ENCODE measurements at places on chromosomes 6 and 20.

DNA sequence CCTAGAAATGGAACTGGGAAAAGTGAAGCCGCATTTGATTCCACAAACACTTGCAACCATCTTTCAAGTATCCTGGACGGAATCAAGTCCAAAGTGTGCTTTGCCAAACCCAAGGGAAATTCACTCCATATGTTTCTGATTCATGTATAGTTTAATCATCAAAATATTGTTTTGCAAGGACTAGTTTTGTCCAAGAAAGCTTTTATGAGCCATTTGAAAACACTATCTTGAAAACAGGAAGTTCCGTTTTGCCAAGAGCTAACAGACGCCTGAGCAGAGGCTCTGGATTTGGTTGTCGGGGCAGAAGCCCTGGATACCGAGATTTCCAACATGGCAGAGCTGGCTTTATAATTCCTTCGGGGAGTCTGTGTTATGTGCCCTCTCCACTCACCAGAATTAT lies 251.1 kb downstream of the PHACTR1 start:
- DNase-seq, result no peak

- no peak for DNase-seq
Measured at GRCh38 chr20:1336699-1337367, 7.9 kb upstream of the SDCBP2 start.

DNA sequence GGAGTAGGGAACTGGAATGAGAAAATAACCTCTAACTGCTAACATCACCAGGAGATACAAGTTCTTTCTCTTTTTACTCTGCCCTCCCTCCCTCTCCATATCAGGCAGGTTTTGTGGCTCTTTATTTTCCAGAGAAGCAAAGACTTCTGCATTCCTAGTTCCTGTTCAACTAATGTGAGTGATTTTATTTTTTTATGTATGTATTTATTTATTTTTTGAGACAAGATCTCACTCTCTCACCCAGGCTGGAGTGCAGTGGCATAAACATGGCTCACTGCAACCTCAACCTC lies 6.0 kb upstream of the IER3 start:
- DNase-seq, result no peak

- no peak for DNase-seq
Measured at GRCh38 chr20:64256282-64256935, 861 bp downstream of the PCMTD2 start.

GRCh38 chr6:118905851-118906250 lies 11.9 kb downstream of the ASF1A start:
- no peak for DNase-seq

- DNase-seq, result no peak
Measured at GRCh38 chr6:142013287-142013686, 119.4 kb upstream of the GJE1 start.

DNA sequence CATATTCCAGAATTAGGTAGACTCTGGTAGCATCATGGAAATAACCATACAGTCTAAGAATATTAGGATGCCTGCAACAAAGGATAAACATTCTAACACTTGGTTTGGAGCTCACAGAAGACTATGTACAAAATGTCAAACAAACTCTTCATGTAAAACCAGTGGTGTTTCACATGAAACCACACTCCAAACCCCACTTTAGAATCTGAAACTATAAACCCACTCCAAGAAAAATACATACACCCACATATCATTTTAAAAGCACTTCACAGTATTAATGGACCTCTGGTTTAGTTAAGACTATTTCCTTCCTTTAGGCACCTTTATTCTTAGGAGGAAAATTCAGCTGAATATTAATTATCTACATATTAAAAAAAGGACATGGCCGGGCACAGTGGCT lies 10.5 kb downstream of the AURKA start:
- no peak for DNase-seq

DNA sequence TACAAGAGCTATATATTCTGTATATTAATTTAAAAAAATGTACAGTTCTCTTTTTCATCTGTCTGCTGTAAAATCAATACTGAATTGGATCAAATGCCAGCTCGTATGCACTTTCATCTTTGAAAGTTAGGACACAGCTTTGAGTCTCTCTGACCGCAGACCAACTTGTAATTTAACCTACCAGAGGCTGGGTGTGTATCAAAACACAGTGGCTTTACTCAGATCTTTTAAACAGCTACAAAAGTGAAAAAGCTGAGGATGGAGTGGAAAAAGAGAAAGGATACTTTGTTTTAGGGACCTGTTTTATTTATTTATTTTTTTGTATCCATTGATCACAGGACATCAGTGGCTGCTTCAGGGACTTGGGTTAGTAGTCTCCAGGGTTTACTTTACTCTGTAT lies 44.1 kb downstream of the KIAA0408 start:
- DNase-seq, result no peak

GRCh38 chr20:25223179-25223661 lies 24.7 kb upstream of the PYGB start:
- no peak for DNase-seq

DNA sequence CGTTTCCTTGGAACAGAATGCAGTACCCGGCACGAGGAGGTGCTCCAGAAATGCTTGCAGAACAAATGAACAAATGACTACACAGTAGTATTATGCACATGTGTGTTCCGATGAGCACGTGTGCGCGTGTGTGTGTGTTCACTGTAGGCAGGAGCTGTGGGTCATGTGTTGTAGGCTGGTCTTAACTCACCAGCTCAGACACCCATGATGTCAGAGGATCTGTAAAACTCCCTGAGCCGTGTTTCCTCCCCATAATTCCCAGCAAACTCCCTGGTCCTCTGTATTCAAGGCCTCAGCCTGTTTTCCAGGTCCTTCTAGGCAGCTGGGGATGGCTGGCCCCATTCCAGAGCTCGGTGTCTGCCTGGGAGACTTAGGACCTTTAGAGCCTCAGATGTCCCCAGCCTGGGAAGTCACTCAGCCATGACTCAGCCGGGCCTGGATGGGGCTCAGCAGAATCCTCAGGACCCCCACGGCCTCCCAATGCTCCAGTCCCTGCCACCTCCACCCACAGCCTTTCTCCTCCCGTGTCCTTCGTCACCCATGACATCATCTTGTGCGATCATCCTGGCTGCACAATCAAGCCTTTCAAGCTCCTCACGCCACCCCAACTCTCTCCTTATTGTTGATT lies 475.0 kb upstream of the SULF2 start:
- no peak for DNase-seq

- DNase-seq, result peak; percentile 70
Measured at GRCh38 chr6:45419571-45420082, 41.9 kb upstream of the SUPT3H start.

GRCh38 chr6:4957521-4958231 lies 46.2 kb downstream of the RPP40 start:
- DNase-seq, result peak; percentile 34

GRCh38 chr6:150668900-150669302 lies 69.2 kb downstream of the PLEKHG1 start:
- DNase-seq, result no peak

GRCh38 chr6:36829919-36830544 lies 9.2 kb downstream of the CPNE5 start:
- DNase-seq, result no peak

- DNase-seq, result no peak
Measured at GRCh38 chr6:113930183-113930582, 40.8 kb downstream of the HDAC2 start.

DNA sequence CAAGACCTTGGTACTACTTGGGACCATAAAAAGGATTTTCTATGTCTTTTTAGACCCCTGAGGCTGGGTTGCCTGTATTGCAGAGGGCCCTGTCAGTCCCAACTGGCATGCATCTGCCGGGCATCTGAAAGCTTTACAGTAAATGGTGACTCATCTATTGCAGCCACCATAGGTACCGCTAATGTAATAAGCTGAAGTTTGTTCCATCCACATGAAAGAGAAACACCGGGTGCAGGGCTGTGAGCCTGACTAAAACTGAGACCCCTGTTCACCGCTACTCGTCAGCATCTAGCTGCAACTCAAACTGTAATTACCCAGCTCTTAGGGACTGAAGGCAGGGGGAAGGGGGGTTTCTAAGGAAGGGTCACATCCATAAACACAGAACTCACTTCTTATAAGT lies 49.5 kb downstream of the TRERF1 start:
- DNase-seq, result no peak

DNA sequence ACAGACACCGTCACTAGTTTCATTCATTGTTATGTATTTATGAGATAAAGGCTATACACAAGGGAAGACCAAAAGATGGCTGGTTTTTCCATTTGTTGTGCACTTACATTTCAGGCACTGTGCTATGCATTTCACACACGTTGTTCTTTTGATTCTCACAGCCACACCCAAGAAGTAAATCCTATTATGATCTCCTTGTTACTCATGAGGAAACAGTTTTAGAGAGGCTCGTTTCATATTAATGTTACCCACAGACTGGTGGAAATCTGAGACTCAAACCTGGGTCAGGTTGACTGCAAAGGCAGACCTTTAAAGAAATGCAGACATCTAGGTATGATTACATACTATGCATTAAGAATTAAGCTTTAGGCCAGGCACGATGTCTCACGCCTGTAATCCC lies 34.9 kb downstream of the SHLD1 start:
- no peak for DNase-seq

- DNase-seq, result no peak
Measured at GRCh38 chr20:50762045-50762422, 30.7 kb downstream of the PARD6B start.

DNA sequence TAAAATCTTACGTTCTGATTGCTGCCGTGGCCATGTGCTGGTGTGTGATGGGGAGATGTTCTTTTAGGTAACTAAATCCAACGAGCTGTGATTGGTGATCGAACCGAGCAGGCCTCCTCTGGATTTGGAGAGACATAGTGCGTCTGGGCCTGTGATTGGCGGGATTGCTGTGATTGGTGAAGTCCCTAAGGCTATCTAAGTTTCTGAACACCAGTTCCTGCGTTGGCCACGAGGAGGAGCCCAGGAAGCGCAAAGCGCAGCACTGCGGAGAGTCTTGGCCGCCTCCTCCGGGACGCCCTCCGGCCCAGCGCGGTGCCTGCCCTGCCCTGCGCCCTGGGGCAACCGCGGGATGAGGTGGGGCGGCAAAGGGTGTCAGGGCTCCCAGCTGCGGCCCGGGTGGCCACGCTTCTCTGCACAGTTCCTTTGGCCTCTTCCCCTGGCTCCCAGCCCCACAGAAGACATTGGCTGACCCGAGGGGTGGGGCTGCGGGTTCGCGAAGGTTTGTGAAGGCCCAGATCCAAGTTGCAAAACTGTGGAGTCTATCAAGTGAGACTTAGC lies 33.0 kb downstream of the HNF4A start:
- peak; percentile 80 for DNase-seq

DNA sequence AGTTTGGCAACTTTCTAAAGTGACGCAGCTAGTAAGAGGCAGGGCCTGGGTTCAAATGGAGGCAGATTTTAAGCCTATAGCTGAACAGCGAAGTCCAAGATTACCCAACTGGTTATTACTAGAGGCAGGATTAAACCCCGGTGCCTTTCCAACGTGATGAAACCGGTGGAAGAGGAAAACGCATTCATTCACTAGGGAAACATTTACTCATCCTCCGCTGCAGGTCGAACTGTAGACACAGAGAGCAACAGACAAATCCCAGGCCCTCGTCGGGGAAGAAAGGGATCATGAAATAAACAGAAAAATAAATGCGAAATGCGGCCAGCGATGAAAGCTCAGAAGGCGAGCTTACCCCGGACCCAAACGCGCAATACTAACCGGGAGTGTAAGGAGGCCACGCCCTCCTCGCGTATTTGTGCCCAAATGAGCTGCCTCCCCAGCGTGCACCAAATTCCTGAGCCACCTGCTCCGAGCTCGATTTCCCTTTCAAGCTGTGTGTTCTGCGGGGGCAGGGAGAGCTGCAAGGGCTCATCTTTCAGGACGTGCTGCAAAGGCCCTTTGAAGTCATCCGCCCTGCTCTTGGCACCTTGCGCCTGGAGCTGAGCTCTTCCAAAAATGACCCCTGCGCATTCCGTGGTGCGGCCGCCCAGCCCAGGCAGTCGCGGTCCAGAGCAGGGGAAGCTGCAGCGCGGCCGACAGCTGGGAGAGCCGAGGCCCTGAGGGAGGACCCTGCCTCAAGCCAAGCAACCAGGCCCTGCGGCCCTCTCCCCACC lies 46.9 kb downstream of the PDYN start:
- peak; percentile 30 for DNase-seq

GRCh38 chr6:17863901-17864754 lies 123.3 kb downstream of the KIF13A start:
- DNase-seq, result no peak

GRCh38 chr20:39116020-39116419 lies 153.9 kb downstream of the DHX35 start:
- DNase-seq, result no peak

DNA sequence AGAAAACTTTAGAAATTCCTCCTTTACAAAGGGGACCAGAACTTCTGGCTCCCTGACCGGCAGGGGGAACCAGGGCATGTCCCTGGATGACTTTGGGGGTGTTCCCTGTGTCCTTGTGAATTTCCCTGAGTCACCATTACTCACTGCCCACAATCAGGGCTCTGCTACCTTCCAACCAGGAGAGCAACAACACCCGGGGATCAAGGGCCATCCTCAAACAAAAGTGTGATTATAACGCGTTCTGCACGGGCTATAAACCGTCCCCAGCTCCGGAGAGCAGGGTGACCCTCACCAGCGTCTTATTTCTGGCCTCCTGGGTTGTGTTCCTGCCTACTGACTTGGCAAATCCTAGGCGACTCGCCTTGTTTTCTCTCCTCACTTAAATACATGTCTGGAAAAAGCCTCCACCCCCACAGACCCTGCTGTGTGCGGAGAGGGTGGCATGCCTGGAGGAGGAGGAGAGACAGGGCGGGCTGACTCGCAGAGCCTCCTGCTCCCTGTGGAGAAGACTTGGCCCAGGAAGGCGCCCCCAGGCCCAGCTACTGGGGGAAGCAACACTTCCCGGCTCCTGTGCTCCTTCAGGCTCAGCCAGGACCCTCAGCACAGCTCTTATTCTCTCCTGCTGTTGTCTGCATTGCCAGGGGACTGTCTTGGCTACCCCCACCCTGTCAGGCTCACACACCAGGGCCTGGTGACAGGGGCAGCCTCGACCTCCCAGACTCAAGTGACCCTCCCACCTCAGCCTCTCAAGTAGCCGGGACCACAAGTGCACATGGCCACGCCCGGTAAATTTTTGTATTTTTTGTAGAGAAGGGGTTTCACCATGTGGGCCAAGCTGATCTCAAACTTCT lies 54.1 kb downstream of the FGD2 start:
- peak; percentile 60 for DNase-seq

- DNase-seq, result peak; percentile 77
Measured at GRCh38 chr6:160005861-160006540, 37.1 kb downstream of the IGF2R start.

GRCh38 chr20:5654557-5654956 lies 95.6 kb upstream of the SHLD1 start:
- no peak for DNase-seq

DNA sequence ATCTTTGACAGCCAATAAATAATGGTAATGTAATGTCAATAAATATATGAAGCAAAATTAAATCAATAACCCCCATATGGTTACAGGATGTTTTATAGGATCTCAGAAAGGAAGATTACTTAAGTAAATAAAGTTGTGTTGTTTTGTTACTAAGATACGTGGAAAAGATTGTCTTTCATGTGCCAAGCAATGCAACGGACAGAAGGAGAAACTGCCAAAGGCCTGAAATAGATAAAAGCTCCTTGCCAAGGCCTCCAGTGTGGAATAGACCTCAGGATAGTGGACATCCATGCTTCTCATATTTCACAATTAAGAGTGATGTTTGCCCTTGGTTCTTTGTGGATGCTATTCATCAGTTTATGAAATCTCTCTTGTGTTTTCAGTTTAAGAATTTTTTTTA lies 16.4 kb upstream of the FNDC1 start:
- no peak for DNase-seq

Measured in endothelial cell (in vitro differentiated cells).